ENCODE measurements at places on chromosomes 12 and 14.

DNA sequence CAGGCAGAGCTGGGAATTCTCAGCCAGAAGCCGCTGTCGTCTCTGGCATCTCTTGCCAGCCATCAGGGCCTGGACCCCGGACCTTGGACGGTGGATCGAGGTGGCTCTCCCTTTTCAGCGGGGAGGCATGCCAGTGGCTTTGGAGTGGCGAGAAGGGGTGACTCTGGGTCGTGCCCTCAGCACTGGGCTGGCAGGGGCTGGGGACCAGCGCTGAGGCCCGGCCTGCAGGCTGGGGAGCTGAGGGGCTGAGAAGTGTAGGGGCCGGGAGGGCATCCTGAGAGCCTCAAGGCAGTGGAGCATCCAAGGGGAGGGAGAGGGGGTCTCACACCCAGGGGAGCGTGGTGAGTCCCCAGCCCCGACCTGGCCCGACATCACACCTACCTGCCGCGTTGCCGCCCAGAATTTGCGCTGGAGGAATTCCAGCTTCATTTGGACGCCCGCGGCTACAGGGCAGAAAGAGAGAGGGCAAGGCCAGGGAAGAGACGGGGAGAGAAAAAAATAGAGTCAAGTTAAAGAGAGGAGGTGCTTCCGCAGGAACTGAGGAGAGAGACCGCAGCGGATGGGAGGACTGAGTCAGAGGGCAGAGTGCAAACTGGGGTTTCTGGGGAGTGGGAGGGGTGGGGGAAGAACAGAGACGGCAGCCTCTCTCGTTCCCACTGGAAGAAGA lies 9.0 kb upstream of the LRTM2 start:
- DNase-seq = no peak

DNA sequence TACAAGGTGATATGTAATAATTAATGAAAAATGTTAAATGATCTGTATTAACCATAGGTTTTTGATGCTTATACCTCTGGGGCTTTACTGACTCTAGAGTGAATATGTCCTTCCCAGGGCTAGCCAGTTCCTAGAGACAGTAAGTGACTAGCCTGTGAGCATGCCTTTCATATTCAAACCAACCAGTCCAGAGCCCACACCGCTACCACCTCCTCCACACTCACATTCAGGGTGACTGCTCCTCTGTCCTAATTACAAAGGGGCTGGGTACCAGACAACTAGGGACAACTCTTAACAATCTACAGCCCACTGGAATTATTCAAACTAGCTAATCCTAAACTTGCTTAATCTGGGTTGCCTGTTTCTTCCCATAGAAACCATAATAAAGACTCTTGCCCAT lies 49.0 kb downstream of the RALGAPA1 start:
- DNase-seq = no peak

- DNase-seq = no peak
These were observed 55.4 kb downstream of the ARL6IP4 start for GRCh38 chr12:123035841-123036240.

DNA sequence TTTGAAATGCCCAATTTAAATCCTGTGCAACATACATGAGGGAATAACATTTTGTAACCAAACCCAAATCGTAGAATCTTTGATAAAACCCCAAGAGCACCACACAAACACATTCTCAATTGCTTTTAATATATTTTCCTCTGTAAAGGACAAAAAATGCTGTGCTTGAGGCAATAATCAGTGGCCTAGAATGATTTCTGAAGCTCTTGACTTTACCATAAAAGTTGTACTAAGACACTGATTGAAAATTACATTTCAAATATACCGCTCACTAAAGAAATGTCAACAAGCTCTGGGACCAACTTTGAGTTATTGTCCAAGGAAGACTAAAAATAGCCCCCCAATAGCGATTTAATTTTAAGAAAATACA lies 1.5 kb downstream of the EML5 start:
- no peak for DNase-seq

GRCh38 chr14:77311217-77311616 lies 9.5 kb downstream of the POMT2 start:
- DNase-seq = no peak

DNA sequence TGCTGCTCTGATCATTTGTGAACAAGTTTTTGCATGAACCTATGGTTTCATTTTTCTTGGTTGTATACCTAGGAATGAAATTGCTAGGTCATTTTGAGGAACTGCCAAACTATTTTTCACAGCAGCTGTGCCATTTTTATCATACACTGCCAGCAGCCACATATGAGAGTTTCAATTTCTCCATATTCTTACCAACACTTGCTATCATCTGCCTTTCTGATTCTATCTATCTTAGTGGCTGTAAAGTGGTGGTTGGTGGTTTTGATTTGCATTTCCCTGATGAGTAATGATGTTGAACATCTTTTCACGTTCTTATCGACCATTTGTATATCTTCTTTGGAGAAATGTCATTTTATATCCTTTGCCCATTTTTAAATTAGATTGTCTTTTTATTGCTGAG lies 146.1 kb downstream of the C12orf75 start:
- DNase-seq = no peak

- no peak for DNase-seq
These were observed 35.2 kb downstream of the ZFP36L1 start for GRCh38 chr14:68757618-68758081.

DNA sequence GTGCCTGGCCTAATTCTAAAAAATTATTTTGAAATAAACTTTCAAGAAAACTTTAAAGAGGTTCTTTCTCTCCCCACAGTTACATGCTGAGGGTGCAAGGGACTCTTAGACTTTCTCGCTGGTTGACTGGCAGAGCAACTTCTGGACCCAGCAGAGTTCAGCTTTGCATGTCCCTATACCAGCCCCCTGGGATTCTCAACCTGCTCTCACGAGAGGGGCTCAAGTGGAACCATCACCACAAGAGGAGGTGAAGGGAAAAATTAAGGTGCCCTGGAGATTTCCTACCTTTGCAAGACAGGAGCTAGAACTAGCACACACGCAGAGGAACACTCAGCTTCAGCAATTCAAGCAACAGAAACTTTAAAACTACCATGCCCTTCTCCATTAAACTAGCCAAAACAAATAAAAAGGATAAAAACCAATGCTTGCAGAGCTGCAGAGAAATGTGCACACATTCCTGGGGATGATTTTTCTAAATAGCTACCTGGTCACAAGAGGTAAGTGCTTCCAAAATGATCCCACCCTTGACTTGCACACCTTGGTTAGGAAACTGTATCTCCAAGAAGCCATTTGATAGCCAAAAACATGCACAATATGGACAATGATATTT lies 2.5 kb downstream of the HVCN1 start:
- DNase-seq = no peak
